ENCODE measurements at places on chromosomes 2 and 18.
A peak's percentile ranks its signal among the peaks of the same experiment; 100 is the strongest.

DNA sequence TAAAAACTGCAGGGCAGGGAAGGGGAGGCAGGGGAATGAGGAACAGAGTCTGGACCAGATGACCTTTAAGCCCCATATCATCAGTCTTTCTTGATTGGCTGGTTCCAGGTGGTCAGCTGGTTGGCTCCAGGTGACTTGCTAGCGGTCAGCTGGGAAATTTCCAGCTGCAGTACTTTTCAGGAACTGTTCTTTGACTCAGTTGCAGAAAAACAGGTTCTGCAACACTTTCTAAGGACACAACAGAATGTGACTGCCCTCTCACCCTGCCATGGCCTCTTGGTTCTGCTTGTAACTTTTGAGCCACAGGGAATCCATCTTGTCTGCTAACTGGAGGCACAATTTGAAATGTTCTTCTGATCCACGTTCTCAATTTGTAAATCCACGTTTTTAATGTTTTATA lies 278.3 kb upstream of the LRATD1 start:
- no peak for DNase-seq

DNA sequence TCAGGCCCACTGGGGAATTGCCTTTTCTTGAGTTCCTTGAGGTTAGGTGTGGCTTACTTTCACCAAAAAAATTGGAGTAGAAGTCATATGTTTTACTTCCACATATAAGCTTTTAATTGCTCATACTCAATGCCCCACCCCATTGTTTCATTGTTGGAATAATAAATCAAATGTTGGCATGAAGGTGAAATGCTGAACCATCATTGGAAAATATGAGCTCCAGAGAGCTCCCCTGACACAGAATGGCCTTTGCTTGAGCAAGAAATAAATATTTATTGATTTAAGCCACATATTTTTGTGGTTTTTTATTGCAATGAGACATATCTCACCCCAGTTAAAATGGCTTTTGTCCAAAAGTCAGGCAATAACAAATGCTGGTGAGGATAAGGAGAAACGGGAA lies 167.3 kb upstream of the SRD5A2 start:
- DNase-seq: no peak

DNA sequence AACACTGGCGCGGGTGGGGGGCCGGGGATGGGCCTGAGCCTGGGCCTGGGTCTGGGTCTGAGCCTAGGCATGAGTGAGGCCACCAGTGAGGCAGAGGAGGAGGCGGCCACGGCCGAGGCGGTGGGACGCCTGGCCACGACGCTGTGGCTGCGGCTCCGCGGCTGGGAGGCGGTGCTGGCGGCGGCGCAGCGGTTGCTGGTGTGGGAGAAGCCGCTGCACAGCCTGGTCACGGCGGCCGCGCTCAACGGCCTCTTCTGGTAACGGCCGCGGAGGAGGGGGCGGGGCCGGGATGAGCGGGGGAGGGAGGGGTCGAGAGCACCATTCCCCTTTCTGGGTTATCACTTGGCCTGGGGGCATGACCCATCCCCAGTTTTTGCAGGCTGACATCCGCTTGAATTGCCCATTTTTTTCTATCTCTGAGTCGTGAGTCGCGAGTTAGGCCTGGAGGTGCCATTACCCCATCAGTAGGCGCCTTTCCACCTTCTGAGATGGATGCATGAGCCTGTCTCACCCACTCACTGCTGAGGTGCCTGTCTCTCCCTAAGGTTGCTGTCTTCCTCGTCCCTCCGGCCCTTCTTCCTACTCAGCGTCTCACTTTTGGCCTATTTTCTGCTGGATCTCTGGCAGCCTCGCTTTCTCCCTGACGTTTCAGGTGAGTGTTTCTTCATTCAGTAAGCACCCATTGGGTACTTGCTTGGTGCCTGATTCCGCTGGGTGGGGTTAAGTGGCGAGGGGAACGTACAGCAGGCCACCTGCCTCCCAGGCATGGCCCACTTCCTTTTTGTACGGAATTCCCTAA lies 501 bp downstream of the RETREG2 start:
- DNase-seq: no peak

- no peak for DNase-seq
Observed at GRCh38 chr18:79494936-79495335, 99.2 kb downstream of the NFATC1 start.

DNA sequence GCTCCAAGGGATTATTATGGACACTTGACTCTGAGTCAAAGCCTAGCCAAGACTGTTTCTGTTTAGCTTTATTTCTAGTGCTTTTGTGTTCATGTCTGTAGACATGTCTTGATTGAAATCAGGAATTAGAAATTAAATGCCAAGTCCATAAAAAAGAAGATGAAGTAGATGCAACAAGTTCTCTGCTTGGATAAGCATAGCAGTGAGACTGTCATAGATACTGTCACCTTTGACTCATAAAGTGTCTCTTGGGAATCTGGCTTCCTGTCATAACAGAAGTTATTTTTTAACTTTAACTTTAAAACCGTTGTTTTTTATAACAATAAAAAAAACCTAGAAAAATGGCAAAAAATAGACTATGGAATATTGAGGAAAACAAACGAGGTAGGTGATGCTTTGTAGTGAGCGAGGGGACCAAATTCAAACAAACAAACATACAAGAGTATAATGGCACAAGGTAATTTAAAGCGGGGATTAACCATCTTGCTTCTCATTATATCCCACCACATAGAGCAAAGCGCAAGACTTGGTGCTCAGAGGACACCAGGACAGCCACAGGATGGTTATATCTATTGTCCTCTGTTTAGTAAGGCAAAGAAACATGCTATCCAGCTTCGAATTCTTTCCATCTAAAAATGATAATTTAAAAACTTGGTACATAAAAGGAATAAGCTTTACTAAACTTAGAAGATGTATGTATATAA lies 64.6 kb downstream of the CD226 start:
- DNase-seq: no peak

GRCh38 chr2:227772932-227773331 lies 27.2 kb downstream of the SCYGR8 start:
- no peak for DNase-seq

DNA sequence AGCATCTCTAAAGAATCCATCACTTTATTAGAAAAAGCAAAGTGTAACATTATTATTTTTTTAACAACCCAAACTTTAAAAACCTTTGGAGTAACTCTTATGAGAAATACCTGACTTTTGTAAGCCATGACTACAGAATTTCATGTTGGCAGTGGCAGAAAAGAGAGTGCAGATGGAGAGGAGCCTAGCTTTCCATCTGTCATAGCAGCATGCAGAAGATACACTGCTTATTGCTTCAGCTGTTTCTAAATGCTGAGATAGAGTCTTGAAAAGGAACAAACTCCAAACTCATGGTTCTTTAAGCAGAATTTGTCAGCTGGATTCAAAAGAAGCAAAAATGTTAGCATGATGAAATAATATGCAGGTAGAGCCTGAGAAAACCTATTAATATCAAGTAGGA lies 1130.3 kb downstream of the DPP10 start:
- DNase-seq: no peak

- no peak for DNase-seq
Observed at GRCh38 chr2:128438091-128438490, 119.4 kb upstream of the HS6ST1 start.

- DNase-seq: no peak
Observed at GRCh38 chr2:163528640-163529217, 207.1 kb downstream of the FIGN start.

DNA sequence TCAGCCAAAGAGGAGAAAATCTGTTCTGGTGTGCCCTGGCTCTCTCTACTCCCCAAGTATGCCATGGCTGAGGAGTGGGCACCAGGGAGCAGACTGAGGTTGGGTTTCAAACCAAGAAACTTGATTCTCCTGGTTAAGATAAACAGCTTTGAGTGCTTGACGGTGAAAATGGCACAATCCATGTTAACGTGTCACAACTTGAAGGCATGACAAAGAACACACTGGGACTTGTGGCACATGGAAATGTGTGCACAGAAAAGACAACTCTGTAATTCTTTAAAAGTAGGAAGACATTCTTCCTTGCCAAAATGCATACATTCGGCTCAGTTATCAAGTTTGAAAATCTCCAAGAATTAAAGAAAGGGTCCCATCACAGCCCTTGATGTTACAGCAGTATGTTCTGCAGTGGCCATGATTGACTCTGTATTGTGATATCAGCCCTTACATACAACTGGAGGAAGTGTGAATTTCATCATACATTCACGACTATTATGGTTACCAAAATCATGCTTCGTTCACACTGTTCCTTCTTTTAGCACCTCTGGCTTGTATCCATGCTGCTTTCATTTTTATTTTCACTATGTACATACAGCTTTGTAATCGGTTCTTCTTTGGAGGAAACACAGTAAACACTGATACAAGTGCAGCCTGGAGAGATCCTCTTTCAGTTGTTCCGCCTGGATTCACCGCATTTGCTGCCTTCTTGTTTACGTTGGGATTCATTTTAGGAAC lies 15.6 kb upstream of the ACTG2 start:
- DNase-seq: peak; percentile 39

GRCh38 chr2:33240178-33240577 lies 236.3 kb upstream of the RASGRP3 start:
- DNase-seq: no peak

DNA sequence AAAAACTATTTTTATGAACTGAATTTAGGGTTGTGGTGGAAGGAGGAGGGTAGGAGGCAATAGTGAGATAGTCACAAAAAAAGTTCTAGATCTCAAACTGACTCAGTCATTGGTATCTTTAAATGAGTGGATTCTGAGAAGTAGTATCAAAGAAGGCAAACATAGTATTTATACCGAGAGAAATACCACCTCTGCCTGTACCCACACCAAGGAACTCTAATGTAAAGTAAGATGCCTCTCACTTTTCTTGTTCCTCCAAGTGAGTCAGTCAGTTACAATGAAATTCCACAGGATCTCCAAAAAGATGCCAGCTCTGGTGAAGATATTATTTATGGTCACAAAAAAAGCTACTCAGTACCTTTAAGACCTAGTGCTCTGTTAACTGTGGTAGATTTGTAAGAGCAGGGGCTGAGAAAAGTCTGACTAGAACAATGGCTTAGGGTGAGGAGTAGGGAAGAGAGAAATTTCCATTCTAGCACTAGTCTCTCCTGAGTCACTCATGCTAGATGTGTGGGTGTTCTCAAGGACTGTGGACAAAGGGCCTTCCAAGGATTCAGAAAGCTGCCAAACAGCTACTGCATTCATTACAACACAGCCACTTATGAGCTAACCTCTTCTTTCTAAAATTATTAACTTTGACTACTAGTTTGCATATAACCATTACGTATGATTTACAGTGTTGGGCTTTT lies 36.3 kb downstream of the YWHAQ start:
- DNase-seq: no peak

DNA sequence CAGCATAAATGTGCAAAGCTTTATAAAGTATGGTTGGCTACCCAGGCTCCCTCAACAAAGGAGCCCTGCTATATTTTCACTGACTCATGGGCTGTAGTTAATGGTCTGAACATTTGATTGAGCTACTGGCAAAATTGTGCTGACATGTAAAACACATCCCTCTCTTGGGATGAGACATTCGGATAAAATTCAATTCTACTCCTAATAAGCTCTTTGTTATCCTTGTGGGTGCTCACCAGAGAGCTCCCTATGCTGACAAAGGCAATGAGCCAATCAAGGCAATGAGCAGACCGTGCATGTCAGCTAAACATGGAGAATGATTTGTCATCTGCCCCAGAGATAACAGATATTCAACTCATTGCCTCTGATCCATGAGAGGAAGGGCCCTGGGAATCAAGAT lies 27.7 kb downstream of the SERPINB8 start:
- no peak for DNase-seq

DNA sequence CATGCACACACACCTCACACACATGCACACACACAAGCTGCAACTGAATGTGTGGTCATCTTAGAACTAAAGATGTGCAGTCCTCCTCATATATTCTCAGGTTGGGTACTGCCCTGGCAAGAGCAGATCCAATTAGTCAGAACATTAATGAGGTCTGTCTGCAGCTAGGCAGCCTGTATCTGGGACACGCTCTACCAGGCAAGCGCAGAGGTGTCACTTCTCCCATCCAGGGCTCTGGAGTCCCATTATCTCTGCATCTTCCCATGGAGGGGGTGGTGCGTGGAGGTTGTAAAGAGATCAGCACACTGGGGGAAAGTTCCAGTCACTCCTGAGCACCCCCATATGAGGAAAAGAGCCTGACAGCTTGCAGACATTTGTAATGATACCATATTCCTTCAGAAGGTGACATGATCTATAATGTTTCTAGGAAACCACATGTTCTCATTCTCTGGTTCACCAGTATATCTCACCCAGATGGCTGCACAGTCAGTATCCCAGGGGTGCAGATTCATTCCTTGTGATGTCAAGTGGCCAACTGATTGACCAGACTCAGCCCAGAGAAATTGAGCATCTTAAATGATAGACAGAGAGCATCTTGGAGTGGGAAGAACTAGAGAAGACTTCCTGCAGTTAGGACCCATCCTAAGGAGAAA lies 95.4 kb downstream of the RTN4 start:
- DNase-seq: no peak

DNA sequence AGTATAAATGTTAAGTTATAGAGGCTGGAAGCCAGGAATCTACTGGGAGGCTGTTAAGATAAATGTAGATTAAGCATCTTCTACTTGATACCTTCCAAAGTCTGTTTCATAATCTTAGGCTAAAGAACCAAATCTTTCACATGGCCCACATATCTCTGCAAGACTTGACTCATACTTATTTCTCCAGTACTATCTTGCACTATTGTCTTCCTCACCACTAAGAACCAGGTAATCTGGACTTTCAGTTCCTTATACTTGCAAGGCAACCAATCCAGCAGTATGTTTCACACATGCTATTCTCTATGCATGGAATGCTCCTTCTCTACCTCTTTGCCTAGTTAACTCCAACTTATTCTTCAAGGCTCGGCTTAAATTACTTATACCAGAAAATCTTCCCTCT lies 62.2 kb downstream of the RBMS1 start:
- DNase-seq: no peak

- DNase-seq: no peak
Observed at GRCh38 chr2:197080578-197081216, 154.2 kb upstream of the PGAP1 start.

- no peak for DNase-seq
Observed at GRCh38 chr2:28216331-28216730, 176.3 kb upstream of the FOSL2 start.

- no peak for DNase-seq
Observed at GRCh38 chr2:169734169-169734847, 676 bp downstream of the KLHL23 start.

- no peak for DNase-seq
Observed at GRCh38 chr2:224952936-224953657, 89.2 kb downstream of the DOCK10 start.

DNA sequence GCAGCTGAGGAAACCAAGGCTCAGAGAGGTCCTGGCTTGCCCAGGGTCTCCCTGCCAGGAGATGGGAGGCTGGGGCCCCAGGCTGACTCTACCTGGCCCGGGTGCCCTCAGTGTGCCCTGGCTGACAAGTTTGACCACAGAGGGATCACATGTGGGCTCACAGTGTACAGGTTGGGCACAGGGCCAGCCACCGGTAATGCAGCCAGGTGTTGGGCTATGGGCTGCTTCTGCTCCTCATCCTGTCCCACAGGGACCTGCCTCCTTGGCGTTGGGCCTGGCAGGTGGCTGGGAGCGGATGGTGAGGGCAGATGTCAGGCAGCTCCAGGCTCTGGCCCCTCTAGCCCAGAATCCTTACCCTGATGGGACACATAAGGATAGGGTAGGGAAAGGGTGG lies 250.5 kb downstream of the LOXHD1 start:
- peak; percentile 64 for DNase-seq

- no peak for DNase-seq
Observed at GRCh38 chr2:104521247-104521646, 332.7 kb upstream of the POU3F3 start.

- DNase-seq: no peak
Observed at GRCh38 chr2:178074123-178075005, 1.8 kb upstream of the PDE11A start.

- DNase-seq: no peak
Observed at GRCh38 chr18:13486284-13486683, 240.1 kb downstream of the FAM210A start.

- no peak for DNase-seq
Observed at GRCh38 chr2:173991856-173992588, 26.8 kb upstream of the SP3 start.
